ENCODE measurements at places on chromosomes 16 and 17. TPM values are rescaled to one million over a fixed set of nuclear protein-coding genes. Genes with fewer than 3 reads are reported as not detected.

Gene CCL4L2
- 9.1 TPM for total RNA-seq

Gene MT3
- 6.8 TPM for total RNA-seq

Gene RMI2
- 119 TPM for total RNA-seq

Gene GFOD2
- 11.6 TPM for total RNA-seq

Gene PRR35
- not detected for total RNA-seq

Gene CHD3
- total RNA-seq = 140 TPM

Gene TBC1D3E
- not detected for total RNA-seq

Gene CTRL
- total RNA-seq = 4.2 TPM

Gene C16orf92
- total RNA-seq = not detected

Gene P2RX5
- 46.5 TPM for total RNA-seq

Gene NXN
- 1.7 TPM for total RNA-seq

Gene TBC1D3
- not detected for total RNA-seq

Gene HLF
- total RNA-seq = 23.9 TPM

Gene IRX5
- total RNA-seq = 0.74 TPM

Gene KCNJ2
- not detected for total RNA-seq

Gene KRTAP3-2
- total RNA-seq = not detected

Gene TBC1D3G
- not detected for total RNA-seq

Gene HNF1B
- total RNA-seq = 0.19 TPM

Gene RNF222
- 0.07 TPM for total RNA-seq

Gene C1QTNF8
- total RNA-seq = not detected

Gene KRTAP16-1
- total RNA-seq = not detected

Gene KRT14
- total RNA-seq = not detected

Gene SLC47A1
- total RNA-seq = 1.5 TPM

Measured in activated T-cell treated with anti-CD3 and anti-CD28 coated beads, Interleukin-2, amount 50 U/mL, for 72 hours (primary cell).